D721Med (cell line): ENCODE measurements at places on chromosomes 4 and X.

DNA sequence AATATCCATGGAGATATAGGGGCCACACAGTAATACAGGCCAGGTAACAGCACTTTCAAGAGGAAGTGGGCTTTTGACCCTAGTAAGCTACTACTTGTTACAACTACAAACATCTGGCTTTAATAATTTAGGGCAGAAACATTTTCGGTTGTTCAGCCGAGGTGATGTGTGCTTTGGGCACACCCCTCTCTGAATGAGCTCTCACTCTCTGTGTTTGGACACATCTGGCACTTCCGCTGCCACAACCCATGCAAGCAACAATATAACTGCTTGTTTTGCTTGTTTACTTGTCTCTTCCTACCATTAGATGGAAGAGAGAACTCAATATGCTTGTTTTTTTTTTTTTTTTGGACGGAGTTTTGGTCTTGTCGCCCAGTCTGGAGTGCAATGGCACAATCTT, 277.2 kb downstream of the HS3ST1 start:
- no peak for DNase-seq

- no peak for DNase-seq
These were observed 417.6 kb upstream of the MAOA start for GRCh38 chrX:43238461-43238945.

- no peak for DNase-seq
These were observed 303.3 kb upstream of the TECRL start for GRCh38 chr4:64712590-64712989.

GRCh38 chr4:85491527-85491926, 16.6 kb downstream of the ARHGAP24 start:
- no peak for DNase-seq

- no peak for DNase-seq
These were observed 8.8 kb downstream of the TAPT1 start for GRCh38 chr4:16217300-16218051.

GRCh38 chr4:97836662-97837061, 306.6 kb downstream of the STPG2 start:
- no peak for DNase-seq

DNA sequence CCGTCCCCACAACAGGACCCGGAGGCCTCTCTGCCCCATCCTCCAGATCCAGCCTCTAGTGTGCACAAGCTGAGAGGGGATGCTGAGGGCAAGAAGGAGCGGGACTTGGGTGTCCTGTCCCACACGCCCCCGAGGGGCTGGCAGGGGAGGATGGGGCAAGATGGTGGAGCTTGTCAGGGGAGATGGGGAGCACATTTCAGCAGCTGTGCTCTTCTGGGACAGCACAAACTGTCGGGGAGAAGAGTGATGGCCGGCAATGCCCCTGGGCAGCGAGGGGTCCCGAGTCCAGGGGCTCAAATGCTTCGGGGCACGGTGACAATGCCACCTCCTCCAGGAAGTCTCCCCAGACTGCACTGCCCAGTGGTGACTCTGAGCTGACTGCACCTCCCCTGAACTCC, 134.5 kb downstream of the FAM53A start:
- no peak for DNase-seq

GRCh38 chrX:15820106-15821073, 30.1 kb downstream of the ZRSR2 start:
- no peak for DNase-seq

- DNase-seq = no peak
These were observed 306.1 kb upstream of the FAM241A start for GRCh38 chr4:111839141-111839540.

GRCh38 chrX:148228521-148228920, 247.4 kb downstream of the FMR1NB start:
- DNase-seq = no peak

DNA sequence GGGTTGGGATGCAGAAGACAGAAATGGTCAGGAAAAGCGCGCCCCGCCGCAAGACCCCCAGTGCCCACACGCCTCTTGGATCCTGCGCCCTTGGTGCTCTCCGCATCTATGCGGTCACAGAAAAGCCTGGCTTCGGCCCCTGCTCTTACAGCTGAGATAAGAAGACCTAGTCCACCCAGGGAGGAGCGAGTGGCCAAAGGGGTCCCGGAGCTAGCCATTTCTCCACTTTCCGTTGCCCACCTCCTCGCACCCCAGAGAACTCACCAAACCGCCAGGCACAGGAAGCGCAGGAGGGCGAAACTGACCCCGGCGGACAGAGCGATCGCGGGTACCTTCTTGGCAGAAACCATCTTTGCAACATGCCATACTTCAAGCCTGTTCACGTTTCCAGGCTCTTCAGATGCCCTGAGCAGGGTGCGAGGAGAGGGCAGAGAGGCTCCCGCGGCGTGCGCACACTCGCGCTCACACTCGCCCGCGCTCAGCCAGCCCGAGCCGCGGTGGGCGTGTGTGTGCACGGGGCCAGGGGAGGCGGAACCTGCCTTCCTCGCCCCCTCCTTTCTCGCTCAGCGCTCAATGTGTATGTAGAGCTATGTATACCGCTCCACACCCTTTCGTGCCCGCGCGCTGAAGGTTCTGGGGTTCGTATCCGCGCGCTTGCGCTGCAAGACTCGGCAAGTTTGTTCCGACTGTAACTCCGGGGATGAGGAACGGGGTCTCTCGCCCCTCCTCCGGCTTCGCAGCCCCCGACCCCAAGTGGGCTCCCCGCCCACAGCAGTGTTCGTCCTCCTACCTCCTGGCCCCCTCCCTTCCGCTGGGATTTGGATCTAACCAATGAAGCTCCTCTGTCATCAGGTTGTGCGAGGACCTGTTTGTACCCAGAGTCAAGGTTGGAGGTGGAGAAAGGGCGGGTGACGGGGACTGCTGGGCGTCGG, at the start of gene GABRA4:
GABRA4 (minus strand) TSS at position 507 of the 932 bp plus-strand sequence; CDS start at position 350, 157 bp downstream.
- DNase-seq = no peak

DNA sequence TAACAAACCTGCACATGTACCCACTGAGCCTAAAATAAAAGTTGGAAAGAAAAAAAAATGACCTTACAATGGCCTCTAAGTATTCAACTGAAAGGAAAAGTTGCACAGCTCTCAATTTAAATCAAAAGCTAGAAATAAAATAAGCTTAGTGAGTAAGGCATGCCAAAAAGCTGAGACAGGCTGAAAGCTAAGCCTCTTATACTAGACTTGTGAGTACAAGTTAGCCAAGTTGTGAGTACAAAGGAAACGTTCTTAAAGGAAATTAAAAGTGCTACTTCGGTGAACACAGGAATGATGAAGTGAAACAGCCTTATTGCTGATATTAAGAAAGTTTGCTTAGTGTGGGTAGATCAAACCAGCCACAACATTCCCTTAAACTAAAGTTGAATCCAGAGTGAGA, 707.9 kb upstream of the PITX2 start:
- no peak for DNase-seq

GRCh38 chr4:687048-687970, 1.6 kb downstream of the SLC49A3 start:
- DNase-seq = no peak

DNA sequence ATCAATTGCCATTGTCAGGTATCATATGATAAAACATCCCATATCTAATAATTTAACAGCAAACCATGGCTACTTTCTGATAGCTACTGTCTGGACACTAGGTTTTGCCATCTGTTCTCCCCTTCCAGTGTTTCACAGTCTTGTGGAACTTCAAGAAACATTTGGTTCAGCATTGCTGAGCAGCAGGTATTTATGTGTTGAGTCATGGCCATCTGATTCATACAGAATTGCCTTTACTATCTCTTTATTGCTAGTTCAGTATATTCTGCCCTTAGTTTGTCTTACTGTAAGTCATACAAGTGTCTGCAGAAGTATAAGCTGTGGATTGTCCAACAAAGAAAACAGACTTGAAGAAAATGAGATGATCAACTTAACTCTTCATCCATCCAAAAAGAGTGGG, 7.0 kb downstream of the NPY5R start:
- no peak for DNase-seq

GRCh38 chr4:13533670-13534343, 10.5 kb downstream of the NKX3-2 start:
- no peak for DNase-seq
